ENCODE measurements at places on chromosomes 1 and 21.

GRCh38 chr21:42144679-42145568 is 73.8 kb downstream of the UMODL1 start:
- DNase-seq: no peak

DNA sequence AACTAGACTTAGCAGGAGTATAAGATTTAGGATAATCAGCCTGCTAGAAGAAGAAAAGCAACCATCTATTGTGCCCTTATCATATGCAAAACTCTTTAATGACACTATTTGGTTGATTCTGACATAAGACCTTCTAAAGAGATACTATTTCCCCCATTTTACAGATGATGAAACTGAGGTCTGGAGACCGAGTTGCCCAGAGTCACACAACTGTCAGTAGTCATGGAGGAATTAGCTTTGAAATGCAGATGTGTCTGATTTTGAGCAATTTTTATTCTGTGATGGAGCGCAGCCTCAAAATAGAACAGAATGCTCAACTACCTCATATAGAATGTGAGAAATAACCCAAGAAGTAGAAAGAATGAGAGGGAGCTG is 69.0 kb downstream of the CD58 start:
- no peak for DNase-seq

- no peak for DNase-seq
These were observed 183.6 kb downstream of the GIPC2 start for GRCh38 chr1:78229344-78229743.

GRCh38 chr1:187018291-187018690 is 189.5 kb downstream of the PLA2G4A start:
- no peak for DNase-seq

GRCh38 chr1:222117809-222118208 is 375.9 kb upstream of the DUSP10 start:
- DNase-seq: no peak

DNA sequence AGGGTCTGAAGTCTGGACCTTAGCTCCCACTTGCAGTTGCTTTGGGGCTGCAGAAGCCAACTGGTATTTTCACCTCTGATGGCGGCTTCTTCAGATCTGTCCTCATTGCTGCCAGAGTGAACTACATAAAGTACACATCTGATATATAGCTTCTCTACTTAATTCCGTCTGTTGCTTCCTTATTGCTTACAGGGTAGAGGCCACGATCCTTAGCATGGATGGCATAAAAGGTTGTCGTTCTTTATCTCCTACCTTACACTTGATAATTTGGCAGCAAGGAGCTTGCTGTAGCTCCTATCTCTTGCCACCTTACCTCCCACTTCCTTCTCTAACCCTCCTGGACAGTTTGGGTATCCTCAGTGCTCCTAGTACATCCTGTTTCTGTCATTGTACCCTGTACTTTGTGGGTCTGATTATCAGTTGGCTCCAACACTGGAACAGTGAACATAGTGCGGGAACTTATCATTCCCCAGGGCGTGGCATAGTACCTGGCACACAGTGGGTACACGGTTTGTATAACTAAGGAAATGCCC is 30.9 kb upstream of the NBL1 start:
- no peak for DNase-seq

- DNase-seq: no peak
These were observed 14.4 kb downstream of the MYOC start for GRCh38 chr1:171637928-171638576.

- DNase-seq: peak; percentile 32
These were observed 822 bp downstream of the CCT3 start for GRCh38 chr1:156337052-156337887.

GRCh38 chr1:211332830-211333229 is 6.2 kb downstream of the TRAF5 start:
- no peak for DNase-seq

DNA sequence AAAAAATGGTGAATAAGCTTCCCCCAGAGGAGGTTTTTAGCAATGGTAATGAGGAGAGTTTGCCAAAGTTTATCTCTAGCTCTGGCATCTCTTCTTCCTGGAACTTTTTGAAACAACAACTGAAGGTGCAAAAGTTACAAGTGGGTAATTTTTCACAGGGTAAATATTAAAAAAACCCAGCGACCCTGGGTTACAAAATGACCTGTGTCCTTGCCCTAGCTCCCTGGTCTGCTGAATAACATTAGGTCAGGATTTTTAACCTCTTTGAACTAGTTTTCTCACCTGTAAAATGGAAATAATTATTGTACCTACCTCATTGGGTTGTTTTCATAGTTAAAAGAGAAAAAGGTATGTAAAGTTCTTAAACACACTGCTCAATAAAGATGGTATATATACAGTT is 332.4 kb upstream of the DUSP10 start:
- no peak for DNase-seq

DNA sequence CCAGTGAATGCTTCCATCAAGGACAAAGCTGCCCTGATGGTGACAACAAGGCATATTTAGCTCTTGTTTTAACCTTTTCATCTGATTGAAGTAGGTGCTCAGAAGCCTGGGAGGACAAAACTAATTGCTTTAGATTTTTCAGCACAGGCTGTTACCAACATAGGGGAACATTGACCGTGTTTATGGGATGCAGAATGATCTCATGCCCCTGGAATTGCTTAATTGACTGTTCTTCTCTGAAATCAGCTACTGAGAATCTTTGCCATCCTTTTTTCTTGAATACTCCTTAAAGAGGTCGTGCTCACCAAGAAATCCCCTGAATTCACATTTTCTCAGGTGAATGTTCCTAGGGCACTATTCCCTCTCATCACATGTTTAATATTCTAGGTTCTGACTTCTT is 95.9 kb upstream of the CCDC190 start:
- DNase-seq: no peak

- no peak for DNase-seq
These were observed 28.2 kb upstream of the IKBKE start for GRCh38 chr1:206442101-206442500.

- DNase-seq: no peak
These were observed 72.6 kb upstream of the CSF1 start for GRCh38 chr1:109837852-109838570.

DNA sequence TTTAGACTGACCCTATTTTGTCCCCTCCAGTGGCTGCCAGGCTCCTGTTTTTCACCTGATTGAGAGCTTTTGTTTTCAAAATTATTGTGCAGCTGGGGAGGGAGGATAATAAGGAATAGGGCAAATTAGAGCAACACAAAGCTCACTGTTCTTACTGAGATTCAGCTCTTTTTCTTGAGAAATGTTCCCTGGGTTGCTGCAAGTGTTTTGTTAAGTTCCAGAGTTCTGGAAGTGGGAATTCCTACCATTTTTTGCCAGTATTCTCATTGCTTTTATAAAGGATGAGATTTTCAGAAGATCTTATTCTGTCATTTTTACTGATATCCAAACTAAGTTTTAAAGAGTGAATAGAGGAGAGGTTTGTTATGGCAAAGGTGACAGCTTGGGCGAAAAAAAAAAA is 417.7 kb downstream of the SIPA1L2 start:
- no peak for DNase-seq

GRCh38 chr1:11563560-11564069 is 84.7 kb downstream of the DISP3 start:
- no peak for DNase-seq

DNA sequence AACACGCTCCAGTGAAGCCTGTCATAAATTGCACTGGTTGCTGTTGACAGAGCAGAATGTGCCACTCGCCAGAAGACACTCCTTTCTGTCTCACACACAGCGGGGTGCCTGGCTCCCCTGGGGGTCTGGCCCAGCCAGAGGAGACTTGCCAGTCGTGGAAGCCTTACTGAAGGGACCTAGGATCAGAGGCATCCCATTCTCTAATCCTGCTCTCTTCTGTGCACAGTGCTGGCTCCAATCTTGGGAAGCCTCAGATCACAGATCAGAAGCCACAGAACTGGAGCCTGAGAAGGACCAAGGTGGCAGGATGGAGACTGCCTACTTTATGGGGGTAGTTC is 1.4 kb downstream of the SLC9A1 start:
- DNase-seq: no peak

DNA sequence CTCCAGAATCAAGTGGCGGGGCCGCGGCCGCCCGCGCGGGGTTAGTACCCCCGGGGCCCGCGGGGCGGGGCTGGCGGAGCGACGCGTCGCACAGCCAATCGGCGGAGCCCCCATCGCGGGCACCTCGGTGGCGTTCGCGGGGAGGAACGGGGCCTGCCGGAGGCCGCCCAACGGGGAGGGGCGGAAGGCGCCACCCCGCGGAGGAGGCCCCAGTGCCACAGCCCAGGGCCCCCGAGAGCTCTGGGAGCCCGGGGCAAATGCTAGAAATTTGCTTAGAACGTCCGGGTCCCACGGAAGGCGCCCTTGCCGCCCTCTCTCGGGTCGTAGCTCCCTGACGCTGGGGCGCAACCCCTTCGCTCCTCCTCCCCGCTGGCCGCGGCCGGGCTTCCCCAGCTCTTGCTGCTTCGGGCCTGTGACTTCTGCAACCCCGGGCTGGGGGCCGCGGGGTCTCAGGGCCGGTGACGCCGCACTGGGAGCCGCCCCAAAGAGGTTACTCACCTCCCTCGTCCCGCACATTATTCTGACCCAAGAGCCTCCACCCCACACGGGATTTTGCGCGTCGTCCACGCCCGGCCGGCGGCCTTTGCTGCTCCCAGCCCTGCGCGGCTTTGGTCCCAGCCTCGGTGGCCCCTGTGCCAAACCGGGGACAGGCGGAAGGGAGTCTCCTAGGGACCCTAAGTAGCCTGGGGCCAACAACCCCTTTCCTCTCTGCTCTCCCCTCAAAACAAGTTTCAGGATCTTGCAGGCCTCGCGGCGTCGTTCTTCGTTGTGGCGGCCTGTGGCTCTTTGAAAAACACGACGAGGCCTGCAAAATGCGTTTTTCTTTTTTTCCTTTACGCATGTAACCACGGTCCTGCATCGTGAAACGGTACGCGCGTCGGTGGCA is at the start of gene RUNX3:
Gene RUNX3, minus strand, starts transcription at position 17 of the 886 bp plus-strand sequence. CDS start 408 bp downstream, outside the sequence.
- peak; percentile 75 for DNase-seq

DNA sequence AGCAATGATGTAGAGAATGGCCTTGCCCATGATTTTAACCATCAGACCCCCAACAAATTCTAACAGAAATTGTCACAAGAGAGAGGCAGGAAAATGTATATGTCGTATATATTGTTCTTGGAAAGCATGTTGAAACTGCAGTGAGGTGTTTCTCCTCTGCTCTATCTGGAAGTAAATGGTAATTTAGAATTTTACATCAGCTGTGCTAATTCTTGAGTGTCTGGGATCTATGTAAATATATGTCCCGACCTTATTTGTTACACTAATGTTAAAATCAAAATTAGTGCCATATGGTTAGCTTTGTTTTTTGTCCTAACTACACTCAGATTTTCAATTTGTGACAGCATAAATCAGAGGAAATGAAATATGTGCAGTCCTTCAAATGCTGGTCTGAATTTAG is 20.5 kb downstream of the ZBTB21 start:
- DNase-seq: no peak

DNA sequence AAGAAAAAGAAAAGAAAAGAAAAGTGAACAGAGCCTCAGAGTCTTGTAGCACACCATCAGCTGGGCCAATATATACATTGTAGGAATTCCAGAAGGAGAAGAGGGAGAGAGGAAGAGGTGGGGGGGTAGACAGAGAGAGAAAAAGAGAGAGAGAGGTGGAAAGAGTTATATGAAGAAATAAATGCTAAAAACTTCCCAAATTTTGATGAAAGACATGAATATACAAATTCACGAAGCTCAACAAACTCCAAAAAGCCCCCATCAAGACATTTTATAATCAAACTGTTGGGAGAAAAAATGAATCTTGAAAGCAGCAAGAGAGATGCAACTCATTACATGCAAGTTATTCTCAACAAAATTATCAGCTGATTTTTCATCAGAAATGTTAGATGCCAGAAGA is 41.5 kb upstream of the TSHB start:
- no peak for DNase-seq

GRCh38 chr1:103197216-103197615 is 88.9 kb upstream of the COL11A1 start:
- DNase-seq: no peak

- DNase-seq: no peak
These were observed 312.7 kb downstream of the PTPRU start for GRCh38 chr1:29549001-29549400.

DNA sequence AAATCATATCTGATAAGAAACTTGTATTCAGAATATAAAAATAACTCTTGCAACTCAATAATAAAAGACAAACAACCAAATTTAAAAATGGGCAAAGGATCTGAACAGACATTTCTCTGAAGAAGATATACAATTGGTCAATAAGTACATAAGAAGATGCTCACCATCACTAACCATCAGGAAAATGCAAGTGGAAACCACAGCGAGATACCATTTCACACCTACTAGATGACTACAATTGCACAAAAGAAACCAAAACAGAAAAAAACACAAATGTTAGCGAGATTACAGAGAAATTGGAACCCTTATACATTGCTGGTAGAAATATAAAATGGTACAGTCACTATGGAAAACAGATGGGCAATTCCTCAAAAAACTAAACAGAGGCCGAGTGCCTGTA is 11.5 kb upstream of the ZNF683 start:
- DNase-seq: no peak

GRCh38 chr1:165903672-165904071 is 76.3 kb downstream of the UCK2 start:
- no peak for DNase-seq
